Right renal pelvis (tissue), 4 donors: ENCODE measurements at places on chromosomes 1 and 21.

GRCh38 chr21:34072145-34073031, 990 bp upstream of the MRPS6 start:
- no peak for DNase-seq

- DNase-seq = no peak
Measured at GRCh38 chr1:171911506-171911905, 70.2 kb downstream of the DNM3 start.

GRCh38 chr21:24076179-24076578, 1531.1 kb downstream of the MRPL39 start:
- no peak for DNase-seq

- peak; percentile 44 for DNase-seq
Measured at GRCh38 chr1:19676438-19676922, 11.8 kb downstream of the HTR6 start.

DNA sequence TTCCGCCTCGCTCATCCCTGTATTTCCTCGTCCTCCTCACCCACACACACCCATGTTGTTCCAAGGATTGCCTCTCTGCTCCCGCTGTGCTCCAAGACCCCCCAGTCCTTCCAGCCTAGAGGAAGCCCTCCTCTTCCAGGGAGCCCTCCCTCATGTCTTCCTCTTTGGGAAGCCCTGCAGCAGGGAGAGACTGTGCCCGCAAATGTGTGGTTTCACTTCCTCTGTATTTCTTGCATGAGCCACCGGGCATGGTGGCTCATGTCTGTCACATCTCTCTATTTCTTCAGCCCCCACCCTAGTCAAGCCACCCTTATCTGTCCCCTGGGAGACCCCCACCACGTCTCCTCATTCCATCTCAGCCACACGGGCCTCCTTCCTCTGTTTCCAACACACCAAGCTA, 57.5 kb upstream of the PAX7 start:
- no peak for DNase-seq

DNA sequence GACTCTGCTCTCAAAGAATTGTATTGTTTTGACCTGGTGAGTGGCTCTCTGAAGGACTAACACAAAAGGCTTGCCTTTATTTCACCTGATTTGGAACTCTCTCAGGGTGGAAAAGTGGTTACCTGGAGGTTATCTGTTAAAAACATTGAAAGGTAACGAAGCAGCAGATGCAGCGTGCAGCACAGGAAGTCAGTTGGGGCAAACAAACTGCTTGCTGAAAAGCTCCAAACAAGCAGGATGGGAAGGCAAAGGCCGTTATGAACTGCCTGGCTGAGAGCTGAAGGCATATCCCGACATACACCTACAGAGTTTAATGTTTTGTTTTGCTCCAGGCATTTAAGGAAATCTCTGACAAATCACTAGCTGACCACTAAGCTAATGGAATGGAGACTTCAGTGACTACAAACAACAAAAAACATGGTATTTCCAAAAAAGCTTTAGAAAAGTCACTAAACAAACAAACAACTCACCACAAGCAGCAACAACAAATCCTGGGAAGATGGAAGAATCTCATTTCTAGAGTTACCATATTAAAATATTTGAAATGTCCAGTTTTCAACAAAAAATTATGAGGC, 44.3 kb upstream of the BATF3 start:
- DNase-seq = no peak

- no peak for DNase-seq
Measured at GRCh38 chr21:31921079-31921478, 48.3 kb downstream of the HUNK start.

- no peak for DNase-seq
Measured at GRCh38 chr1:44496541-44497171, 91.6 kb downstream of the RNF220 start.

- no peak for DNase-seq
Measured at GRCh38 chr1:203304391-203304918, 864 bp upstream of the BTG2 start.

DNA sequence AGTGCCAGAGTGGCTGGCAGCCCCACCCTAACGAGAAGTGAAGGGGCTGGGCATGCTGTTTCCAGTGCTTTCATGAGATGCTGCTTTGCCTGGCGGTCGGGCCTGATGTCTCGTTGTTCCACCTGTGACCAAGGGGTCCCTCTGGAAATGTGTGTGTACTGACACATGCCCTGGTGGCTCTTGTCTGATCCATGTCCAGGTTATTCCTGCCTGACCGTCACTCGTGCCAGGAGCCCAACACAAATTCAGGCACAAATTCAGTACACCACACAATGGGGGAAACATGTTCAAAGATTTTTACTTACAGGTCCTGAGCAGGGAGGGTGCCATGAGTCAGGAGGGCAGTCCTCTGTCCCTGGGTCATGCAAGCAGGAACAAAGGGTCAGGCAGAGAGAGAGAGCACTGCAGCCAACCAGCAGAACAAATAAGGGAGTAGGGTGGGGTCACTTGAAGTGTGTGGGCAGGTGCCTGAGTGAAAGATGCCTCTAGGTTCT, 76.3 kb downstream of the ADARB1 start:
- DNase-seq = no peak

DNA sequence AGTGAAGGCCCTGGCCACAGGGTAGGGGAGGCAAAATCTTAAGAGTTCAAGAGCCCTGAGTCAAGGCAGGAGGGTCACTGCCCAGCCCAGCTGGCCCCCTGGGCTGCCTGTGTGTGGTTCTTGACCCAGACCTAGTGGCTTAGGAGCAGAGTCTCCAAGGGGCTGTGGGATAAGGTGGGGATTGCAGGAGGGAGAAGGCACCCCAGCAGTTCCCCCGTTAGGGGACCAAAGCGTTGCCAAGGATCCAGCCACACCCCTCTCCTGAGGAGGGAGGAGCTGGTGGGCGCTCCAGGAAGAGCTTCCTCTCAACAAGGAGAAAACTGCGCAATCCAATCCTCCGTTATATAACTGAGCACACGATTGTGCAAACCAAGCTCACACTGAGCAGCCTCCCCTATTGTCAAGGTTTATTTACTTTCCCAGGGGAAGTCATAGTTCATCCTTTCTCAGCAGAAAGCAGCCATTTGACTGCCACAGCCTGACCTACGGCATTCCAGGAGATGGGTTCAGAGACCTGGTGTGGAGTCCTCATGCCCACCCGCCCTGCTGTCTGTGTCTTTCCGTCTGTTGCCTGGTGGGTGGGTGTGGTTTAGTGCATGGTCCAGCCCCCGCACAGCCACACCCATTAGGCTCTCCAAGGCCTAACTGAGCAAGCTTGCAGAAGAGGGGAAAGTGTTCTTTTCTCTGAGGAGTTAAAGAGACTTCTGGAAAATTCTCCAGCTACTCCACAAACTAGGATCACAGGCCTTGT, 3.5 kb downstream of the EPHX1 start:
- DNase-seq = no peak

DNA sequence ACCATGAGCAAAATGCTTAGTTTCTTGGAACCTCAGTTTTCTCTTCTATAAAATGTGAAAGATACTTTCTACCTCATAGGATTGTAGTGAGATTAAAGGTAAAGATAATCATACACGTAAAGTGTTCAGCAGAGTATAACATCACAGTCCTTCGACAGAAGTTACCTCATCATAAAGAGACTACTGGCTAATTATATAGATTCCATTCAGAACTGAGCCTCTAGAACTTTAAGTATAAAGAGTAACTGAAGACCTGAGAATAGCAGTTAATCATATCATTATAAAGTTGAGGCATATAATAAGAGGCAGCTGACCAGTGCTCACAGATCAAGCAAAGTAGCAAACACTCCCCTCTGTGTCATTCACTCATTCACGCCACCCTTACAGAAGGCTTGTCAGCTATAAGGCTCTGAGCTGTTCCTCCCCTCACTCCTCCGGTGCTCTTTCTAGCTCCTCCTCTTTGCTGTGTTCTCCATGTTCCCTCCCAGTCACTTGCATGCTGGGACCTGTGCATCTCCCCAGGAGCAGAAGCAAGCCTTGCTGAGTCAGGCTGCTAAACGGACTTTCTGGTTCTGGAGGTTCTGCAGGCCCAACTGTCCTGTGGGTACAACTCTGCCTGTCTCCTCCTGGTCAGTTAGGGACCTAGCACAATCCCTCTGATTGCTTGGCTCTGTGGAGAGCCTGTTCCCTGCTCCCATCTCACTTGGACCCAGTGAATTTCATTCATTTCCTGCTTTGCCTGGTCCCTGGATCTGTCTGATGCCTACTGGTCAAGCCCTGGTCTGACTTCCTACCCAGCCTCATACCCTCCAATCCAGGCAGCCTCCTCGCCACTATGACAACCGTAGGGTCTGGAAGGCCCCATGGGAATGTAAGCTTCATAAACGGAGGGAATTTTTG, 28.3 kb upstream of the LY9 start:
- DNase-seq = no peak

- DNase-seq = no peak
Measured at GRCh38 chr21:45021428-45022347, 52.7 kb upstream of the ADARB1 start.

GRCh38 chr1:1185101-1185765, 11.6 kb downstream of the TTLL10 start:
- no peak for DNase-seq

- DNase-seq = peak; percentile 54
Measured at GRCh38 chr1:28737307-28738132, 780 bp downstream of the YTHDF2 start.

DNA sequence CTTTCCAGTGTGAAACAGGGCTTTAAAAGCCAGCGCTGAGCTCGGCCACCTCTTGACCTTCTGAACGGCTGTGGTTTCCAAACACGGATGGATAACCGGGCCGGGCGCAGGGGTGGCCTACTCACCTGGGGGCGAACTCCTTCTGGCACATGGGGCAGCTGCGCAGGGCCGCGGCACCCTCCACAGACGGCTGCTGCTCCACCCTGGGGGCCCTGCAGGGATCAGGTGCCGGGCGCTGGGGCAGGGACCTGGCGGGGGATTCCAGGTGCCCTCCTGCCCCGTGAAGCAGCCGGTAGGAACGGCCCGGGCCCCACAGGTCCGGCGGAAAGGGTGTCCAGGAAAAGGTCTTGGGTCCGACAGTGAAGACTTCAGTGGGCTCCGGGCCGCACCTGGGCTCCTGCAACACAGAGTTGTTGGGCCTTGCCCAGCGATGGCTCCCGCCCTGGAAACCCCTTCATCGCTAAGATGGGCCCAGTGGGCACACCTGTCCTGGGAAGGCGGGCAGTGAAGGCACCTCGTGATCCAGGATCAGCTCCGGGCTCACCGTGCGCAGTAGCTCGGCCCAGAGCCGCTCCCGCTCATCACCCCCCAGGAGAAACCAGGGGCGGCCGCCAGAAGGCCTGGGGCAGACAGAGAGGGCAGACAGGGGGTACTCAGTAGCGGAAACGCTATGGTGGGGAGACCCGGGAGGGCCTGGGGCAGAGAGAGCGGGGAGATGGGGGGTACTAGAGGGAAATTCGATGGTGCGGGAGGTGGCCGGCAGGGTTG, 874 bp downstream of the FAAP20 start:
- no peak for DNase-seq

- no peak for DNase-seq
Measured at GRCh38 chr1:235516862-235517446, 12.7 kb upstream of the B3GALNT2 start.

DNA sequence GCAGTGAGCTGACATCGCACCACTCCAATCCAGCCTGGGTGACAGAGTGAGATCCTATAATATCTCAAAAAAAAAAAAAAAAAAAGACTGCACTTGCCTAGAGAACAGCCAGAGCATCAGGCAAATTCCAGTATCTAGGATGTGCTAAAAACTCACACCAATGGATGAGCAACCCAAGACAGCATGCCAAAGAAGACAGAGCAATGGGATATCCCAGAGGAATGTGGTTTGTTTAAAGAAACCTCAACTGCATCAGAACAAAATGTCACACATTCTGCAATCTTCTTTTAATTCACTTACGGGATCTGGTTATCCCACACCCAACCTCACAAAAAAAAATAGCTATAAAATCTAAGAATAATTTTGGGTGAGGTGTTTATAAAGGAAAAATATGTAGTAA, 7.3 kb downstream of the KCNH1 start:
- no peak for DNase-seq

- no peak for DNase-seq
Measured at GRCh38 chr1:97920276-97920831, 480 bp downstream of the DPYD start.

DNA sequence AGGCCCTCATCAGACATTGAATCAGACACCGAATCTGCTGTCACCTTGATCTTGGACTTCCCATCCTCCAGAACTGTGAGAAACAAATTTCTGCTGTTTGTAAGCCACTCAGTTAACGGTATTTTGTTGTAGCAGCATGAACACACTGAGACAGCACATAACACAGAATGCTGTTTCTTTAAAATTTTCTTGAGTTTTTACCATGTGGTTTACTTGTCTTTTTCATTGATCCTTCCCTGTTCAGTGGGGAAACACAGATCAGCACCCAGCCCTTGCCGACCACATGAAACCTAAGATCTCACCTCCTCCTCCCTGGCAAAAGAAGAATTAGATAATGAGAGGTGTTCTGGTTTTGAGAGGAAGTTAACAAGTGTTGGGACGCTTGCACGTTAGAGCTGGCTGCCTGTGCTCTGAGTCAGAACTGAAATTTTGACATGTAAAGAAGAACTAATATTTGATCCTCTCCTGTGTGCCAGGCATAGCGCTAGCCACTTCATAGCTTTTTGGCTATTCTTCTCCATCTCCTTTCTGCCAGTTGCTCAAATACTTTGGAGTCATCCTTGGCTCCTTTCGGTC, 179.6 kb downstream of the DHRS3 start:
- no peak for DNase-seq

DNA sequence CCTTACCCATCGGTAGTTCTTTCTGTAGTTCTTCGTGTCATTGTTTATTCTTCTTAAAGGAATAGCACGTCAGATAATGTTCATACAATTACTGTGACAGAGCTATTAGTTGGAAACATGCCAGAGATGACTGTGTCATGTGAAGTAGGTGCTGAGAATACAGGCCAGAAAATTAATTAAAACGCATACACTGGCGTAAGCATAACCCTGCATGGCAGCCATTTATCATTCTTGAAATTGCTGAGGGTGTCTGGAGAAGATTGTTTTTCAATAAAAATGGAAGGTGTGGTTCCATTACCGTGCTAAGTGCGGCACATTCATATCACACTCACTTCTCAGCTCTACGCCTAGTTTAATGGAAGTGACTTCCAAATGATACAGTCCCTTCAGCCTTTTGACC, 7.8 kb downstream of the ETS2 start:
- no peak for DNase-seq

- DNase-seq = no peak
Measured at GRCh38 chr21:44375761-44376241, 22.4 kb downstream of the TRPM2 start.

DNA sequence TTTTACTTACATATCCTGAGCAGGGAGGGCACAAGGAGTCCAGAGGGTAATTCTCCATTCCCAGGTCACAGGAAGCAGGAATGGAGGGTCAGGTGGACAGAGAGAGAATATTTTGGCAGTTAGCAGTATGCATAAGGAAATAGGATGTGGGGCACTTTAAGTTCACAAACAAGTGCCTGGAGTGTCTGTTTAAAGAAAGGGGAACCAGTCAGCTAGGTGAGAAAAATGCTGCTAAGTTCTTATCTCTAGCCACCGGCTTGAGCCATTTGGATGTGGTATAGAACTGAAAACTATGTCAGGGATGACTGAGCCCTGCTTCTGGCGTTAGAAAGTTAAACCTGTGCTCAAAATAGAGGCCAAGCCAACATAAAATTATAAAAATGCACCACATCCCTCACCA, 739.7 kb upstream of the NCAM2 start:
- no peak for DNase-seq
